GM12891 (cell line): ENCODE measurements at places on chromosomes 3 and 15.

- DNase-seq, result no peak
Measured at GRCh38 chr3:126923423-126923822, 59.5 kb upstream of the PLXNA1 start.

DNA sequence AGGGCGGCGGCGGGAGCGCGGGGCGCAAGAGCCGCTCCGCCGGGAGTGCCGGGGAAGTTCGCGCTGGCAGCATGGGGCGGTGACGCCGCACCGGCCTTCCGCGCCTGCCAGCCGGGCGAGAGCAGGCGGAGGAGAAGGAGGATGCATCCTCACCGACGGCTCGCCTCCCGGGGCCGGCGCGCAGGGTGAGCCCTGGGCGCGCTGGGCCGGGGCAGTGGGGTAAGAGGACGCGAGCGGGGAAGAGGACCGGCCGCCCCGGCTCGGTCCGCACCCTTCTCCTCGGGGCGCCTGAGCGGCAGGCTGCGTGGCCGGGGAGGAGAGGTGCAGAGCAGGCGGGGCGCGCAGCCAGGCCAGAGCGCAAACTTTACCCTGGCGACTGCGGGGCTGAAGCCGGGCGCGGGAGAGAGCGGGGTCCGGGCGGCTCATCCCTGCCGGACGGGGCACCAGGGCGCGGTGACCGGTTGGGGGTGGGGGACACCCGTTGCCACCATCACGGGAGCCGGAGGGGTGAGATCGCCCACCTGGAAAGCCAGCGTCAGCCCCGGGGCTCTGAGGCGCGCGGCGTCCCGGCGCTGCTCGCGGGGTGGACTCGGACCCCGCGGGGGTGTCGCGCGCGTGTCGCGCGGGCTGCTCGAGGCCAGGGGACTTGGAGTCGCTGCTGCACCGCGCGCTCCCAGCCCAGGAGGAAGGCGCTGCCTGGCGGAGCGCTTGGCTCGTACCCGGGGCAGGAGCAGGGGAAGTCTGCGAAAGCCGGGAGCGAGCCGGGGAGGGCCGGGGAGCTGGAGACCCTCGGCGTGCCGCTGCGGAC lies 542 bp downstream of the GABRA5 start:
- no peak for DNase-seq

DNA sequence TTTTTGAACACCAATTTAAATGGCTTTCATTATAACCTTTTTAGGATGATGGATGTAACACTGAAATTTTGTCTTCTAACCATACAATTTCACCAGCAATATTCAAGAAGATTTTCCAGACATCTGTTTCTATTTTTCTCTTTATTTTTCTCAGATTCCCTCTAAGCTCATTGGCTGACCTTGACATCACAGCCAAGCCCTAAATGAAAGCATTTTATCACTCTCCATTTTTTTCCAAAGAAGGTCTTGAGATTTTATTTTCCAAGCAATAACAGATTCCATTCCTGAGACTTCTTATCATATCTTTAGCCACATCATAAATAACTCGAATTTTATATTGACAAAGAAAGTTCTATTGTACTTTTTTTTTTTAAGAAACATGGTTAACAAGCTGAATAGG lies 392.6 kb upstream of the THBS1 start:
- no peak for DNase-seq

DNA sequence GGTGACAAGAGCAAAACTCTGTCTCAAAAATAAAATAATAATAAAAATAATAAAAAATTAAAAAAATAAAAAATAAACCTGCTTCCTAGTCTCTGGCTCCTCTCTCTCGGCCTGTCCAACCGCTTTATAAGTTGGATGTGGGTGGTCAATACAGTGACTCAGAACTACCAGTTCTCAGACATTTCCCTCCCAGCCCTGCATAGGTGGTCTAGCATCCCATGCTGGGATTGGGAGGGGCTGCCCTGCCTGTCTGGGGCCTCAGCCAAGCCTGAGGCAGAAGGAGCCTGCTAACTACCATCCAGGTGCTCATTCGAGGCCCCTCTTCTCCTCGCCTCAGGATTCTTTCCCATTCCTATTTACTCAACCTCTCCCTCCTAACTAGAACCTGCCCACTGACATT lies 33.3 kb upstream of the BLM start:
- DNase-seq, result no peak

GRCh38 chr3:120451272-120451761 lies 525 bp upstream of the FSTL1 start:
- no peak for DNase-seq

DNA sequence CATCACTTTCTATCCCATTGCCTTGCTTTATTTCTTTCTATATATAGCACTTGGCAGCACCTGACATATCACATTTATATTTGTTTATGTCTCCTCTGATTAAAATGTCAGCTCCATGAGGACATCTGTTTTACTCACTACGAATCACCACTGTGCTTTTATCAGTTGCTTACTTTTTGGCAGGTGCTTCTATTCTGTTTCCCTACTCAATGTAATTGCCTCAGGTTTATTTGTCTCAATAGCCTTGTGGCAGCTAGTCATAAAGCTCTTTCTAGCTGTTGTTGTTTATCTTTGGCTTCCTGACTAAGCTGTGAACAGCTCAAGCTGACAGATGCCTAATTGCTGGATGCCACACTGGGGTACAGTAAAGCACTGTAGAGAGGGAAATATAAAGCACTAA lies 85.5 kb downstream of the VPS13C start:
- DNase-seq, result no peak
